ENCODE measurements at places on chromosomes 1 and 21. TPM values are rescaled to one million over a fixed set of nuclear protein-coding genes. Genes with fewer than 3 reads are reported as not detected.

LDLRAD1 gene
- total RNA-seq, result not detected

OR11L1 gene
- not detected for total RNA-seq

OLIG2 gene
- not detected for total RNA-seq

THBS3 gene
- 9.3 TPM for total RNA-seq

EDN2 gene
- total RNA-seq, result 31.3 TPM

DUSP10 gene
- total RNA-seq, result 2.5 TPM

GBP2 gene
- 0.98 TPM for total RNA-seq

ELAPOR1 gene
- 0.63 TPM for total RNA-seq

SNX7 gene
- total RNA-seq, result 27.3 TPM

FCAMR gene
- not detected for total RNA-seq

KIAA0319L gene
- total RNA-seq, result 15.3 TPM

SIPA1L2 gene
- 6.3 TPM for total RNA-seq

ACKR1 gene
- total RNA-seq, result not detected

UROD gene
- total RNA-seq, result 50.6 TPM

ECM1 gene
- total RNA-seq, result 2.1 TPM

FTCD gene
- not detected for total RNA-seq

BARHL2 gene
- not detected for total RNA-seq

ORC1 gene
- total RNA-seq, result 20.3 TPM

PATJ gene
- total RNA-seq, result 4.2 TPM

CYP4A22 gene
- not detected for total RNA-seq

NT5C1A gene
- not detected for total RNA-seq

NCAM2 gene
- total RNA-seq, result not detected

CYP4X1 gene
- total RNA-seq, result not detected

S100B gene
- total RNA-seq, result not detected

HPCAL4 gene
- 0.25 TPM for total RNA-seq

NBPF20 gene
- 3.3 TPM for total RNA-seq

CHAF1B gene
- total RNA-seq, result 11.8 TPM

DEPDC1 gene
- total RNA-seq, result 13.5 TPM

CD1D gene
- not detected for total RNA-seq

LCE2B gene
- total RNA-seq, result not detected

MYOG gene
- not detected for total RNA-seq

TMEM52 gene
- 0.30 TPM for total RNA-seq

C1orf52 gene
- total RNA-seq, result 20.3 TPM

HSD11B1 gene
- 0.42 TPM for total RNA-seq

BSND gene
- total RNA-seq, result not detected

C8B gene
- total RNA-seq, result not detected

ZBED6 gene
- total RNA-seq, result 1.1 TPM

SV2A gene
- 0.17 TPM for total RNA-seq

ACTL8 gene
- 1.0 TPM for total RNA-seq

ZNF669 gene
- 3.6 TPM for total RNA-seq

CSF3R gene
- not detected for total RNA-seq

VANGL2 gene
- 0.82 TPM for total RNA-seq

ACTA1 gene
- not detected for total RNA-seq

THEM5 gene
- total RNA-seq, result not detected

SYNC gene
- 10.7 TPM for total RNA-seq

OR2M3 gene
- not detected for total RNA-seq

RAB29 gene
- total RNA-seq, result 11.2 TPM

TNFRSF9 gene
- 3.2 TPM for total RNA-seq

CALML6 gene
- not detected for total RNA-seq

TTC34 gene
- total RNA-seq, result 0.05 TPM

ZFYVE9 gene
- 8.3 TPM for total RNA-seq

FAM151A gene
- total RNA-seq, result 0.32 TPM

SPRR4 gene
- total RNA-seq, result not detected

All from A549 treated with Mapracorat at 1 μM for 4 hours (cell line).